Neural progenitor cell (in vitro differentiated cells): ENCODE measurements at places on chromosomes 7 and 10. TPM values are rescaled to one million over a fixed set of nuclear protein-coding genes. Genes with fewer than 3 reads are reported as not detected.

PRPS1L1 gene
- not detected in 2 replicates for total RNA-seq

GRCh38 chr10:89100680-89101079 lies 106.4 kb downstream of the CH25H start:
- no peak for DNase-seq

DNA sequence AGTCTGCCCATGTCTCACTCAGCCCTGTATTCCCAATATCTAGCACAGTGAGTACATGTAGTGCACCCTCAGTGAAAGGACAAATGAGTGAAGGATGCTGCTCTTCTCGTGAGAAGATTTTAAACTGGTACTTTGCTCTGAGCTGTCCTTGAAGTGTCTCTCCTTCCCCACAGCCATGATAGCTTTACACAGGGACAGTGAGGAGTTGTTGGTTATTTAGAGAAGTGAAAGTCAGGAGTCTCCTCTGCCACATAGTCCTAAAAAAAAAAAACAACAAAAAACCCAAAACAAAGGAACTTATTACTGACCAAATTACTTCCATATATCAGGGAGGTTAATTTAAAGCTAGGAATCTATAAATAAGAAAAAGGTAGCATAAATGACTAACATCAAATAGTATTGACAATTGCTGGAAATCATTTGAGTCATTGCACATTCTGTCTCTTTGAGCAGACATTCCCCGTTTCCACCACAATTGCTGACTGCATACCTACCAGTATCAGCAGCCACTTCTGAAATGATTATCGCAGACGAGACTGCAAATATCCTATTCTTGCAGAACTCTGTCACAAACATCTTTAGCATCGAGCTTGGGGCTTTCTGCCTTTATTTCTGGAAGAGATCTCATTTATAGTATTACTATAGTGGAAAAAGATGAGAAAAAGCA lies 202.1 kb downstream of the PTEN start:
- DNase-seq: no peak

- DNase-seq: no peak
Observed at GRCh38 chr7:126411032-126411820, 841.5 kb downstream of the GRM8 start.

DNA sequence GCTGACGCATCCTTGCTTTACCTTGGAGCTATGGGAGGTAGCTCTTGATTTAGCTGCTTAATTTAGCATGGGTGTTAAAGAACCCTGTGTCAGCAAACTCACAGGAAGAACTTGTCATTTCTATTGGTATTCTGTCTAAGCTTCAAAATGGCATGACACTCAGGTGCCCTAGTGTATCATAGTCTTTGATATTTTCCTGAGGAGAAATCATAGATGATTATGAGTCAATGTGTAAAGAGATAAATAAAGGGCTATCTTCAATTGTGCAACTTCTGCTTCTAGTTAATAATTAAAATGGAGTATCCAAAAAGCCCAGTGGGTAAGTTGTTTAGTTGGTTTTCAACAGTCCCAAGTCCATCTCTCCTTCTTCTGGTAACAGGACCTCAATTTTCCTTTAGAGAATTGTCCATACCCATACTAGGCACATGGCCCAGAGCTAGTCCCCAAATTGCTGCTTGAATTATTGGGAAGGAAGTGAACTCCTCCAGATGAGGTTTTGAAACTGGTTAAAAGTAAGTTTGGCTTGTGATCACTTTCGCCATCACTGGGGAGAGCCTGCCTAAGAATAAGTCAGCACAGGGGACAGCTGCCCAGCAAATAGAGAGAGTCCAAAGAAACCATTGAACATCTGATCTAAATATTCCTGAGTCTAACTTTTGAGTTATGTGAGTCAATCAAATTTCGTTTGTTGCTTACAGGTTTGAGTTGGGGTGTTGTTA lies 169.0 kb upstream of the PHYHIPL start:
- no peak for DNase-seq

DNA sequence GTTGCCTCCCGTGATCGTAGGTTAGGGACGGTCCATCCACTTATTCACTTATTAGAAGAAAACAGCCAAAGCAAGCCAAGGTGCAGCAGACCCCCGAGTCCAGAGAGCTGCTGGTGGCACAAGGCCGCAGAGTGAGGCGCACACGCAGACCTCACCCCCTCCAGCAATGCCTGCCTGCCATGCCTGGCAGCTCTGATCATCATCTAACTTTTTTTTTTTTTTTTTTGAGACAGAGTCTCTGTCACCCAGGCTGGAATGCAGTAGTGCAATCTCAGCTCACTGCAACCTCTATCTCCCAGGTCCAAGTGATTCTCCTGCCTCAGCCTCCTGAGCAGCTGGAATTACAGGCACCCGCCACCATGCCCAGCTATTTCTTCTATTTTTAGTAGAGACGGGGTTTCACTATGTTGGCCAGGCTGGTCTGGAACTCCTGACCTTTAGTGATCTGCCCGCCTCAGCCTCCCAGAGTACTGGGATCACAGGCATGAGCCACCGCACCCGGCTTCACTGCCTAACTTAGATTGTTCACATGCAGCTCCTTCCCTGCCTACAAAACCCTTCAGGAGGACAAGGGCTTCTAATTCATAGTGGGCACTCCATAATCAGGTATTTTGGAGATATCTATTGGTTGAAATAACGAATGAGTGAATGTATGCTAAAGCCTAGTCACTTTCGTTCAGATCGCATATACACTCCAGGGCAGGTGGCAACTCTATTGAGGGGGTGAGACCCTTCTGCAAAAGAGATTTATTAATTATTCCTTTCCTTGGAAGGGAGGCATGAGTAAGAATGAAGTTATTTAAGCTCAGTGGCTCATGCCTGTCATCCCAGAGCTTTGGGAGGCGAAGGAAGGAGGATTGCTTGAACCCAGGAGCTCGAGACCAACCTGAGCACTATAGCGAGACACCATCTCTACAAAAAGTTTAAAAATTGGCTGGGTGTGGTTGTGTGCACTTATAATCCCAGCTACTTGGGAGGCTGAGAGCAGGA lies 15.9 kb downstream of the TRIM56 start:
- DNase-seq: no peak

- no peak for DNase-seq
Observed at GRCh38 chr10:4081685-4082111, 296.7 kb upstream of the KLF6 start.

- DNase-seq: no peak
Observed at GRCh38 chr10:52956861-52957260, 184.3 kb upstream of the MBL2 start.

DNA sequence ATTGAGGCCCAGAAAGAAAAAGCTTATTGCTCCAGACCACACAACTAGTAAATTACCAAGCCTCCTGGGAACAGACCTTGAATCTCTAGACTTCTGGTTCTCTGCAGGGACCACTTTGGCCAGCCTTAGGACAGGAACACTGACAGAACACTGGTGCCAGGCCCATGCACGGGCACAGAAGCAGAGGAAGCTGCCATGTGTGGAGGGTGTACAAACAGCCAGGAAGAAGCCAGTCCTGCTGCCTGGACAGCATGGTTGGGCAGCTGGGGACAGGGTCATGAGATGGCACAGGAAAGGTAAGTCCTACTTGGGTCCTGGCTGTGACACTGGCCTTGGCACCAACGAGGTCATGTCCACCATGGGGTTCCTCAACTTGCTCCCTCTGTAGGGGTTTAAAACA lies 19.2 kb downstream of the MMRN2 start:
- DNase-seq: no peak

GRCh38 chr10:61197057-61197456 lies 253.1 kb upstream of the RHOBTB1 start:
- peak; percentile 12 for DNase-seq

STX1A gene
- total RNA-seq: 21.9 and 29.0 TPM in 2 replicates

DTX2 gene
- 4.1 and 14.7 TPM in 2 replicates for total RNA-seq

DNA sequence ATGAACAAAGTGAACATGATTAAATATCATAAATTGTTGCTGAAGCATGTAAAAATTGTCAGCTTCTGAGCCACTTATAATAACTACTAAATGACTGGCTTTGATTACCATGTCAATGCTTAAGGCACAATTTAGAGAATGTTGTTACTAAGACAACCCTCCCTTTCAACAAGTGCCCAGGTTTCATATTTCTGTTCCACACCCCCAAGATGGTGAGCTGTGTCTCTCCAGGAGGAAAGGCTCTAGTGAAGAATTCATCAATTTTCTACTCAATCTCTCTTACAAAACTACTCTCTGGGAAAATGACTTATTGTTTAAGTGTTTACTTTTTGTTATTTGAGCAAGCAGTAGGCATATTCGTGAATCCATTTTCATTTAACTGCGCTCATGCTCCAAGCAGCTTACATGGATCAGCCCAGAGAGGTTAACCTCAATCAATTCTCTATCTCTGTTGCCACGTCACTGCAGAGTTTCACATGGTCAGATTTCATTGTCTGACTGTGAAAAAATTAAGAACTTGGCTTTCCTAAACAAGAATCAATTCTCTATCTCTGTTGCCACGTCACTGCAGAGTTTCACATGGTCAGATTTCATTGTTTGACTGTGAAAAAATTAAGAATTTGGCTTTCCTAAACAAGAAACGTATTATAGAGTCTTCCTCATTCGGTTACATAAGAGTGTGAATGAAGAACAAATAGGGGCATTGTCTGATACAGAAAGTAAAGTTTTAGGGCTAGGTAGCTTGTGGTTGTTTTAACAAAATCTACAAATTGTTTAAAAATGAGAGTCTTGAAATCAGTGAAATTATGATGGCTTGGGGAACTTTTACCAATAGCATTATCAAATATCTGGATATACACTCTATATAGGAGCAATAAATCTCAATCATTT lies 49.7 kb downstream of the CCDC71L start:
- no peak for DNase-seq

DNA sequence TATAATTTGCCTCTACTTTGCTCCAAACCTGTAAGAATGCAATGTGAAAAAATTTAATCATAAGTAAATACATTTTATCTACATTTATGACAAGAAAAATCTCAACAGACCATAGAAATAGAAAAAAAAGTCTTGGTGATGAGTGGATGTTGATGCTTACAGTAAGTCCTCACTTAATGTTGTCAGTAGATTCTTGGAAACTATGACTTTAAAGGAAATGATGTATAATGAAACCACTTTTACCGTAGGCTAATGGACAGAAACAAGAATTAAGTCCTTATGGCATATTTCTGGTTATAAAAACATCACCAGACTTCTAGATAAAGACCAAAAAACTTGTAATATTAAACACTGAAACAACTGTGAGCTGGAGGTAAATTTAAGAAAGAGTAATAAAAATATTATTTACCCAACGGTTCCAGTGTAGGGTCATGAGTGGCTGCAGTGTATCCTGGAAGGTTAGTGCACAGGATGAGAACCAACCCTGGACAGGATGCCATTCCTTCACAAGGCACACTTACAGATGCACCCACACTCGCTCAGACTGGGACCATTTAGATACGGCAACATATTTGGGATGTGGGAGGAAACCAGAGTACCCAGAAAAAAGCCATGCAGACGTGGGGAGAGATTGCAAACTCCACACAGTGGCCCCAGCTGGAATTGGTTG lies 76.3 kb downstream of the GLCCI1 start:
- DNase-seq: peak; percentile 3

DNA sequence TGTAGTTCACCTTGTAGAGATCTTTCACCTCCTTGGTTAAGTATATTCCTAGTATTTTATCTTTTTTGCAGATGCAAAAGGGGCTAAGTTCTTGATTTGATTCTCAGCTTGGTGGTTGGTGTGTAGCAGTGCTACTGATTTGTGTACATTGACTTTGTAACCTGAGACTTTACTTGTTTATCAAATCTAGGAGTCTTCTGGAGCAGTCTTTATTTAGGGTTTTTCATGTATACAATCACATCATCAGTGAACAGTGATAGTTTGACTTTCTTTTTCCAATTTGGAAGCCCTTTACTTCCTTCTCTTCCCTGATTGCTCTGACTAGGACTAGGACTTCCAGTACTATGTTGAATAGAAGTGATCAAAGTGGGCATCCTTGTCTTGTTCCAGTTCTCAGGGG lies 33.8 kb downstream of the GPR22 start:
- DNase-seq: no peak

- DNase-seq: peak; percentile 40
Observed at GRCh38 chr10:5814110-5815107, 1.2 kb upstream of the GDI2 start.

- no peak for DNase-seq
Observed at GRCh38 chr7:135233570-135233969, at the start of gene STRA8. STRA8 (plus strand) TSS chr7:135233838; CDS start chr7:135240525, 6,687 bp downstream.

DNA sequence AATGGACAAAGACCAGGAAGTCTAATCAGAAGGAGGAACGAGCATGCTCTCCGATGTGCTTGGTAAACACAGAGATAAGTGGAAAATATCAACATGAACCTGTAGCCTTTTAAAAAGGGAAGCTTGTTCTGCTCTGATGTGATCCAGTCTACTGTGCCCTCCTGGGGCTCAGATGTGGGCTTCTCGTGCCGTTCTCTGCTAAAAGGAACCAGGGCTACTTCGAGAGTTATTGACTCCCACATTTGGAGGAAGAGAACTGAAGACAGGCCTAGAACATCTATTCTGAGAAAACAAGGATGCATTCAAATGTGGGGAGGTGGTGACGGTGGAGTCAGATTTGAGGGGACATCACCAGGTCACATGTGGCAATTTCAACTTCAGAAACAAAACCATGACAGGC lies 325.4 kb downstream of the GLRX3 start:
- DNase-seq: no peak

PON3 gene
- total RNA-seq: not detected in 2 replicates

DNA sequence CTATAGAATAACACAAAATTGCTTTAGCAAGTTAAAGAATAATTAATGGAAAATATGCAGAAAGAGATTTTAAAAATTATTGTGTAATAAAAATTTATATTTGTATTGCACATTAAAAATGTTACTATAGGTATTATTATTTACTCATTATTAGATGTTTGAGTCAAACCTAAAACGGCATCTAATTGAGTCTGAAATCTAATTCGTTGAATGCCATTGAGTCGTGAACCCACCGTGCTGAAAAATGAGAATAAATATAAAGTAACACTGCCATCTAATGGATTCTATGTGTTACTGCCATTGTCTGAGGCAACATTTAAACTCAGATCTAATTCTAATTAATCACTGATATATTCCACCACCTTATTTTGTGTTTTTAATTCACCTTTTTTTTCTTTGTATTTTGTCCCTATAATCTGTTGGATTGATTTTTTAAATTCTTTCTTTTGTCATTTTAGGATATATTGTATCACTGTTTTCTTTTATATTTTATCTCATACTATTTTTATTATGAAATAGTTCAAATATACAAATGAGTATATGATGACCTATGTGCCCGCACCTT lies 62.2 kb downstream of the SAMD9 start:
- peak; percentile 62 for DNase-seq

- DNase-seq: no peak
Observed at GRCh38 chr7:25180592-25180923, 47.7 kb downstream of the NPVF start.

GRCh38 chr10:74786126-74786525 lies 40.3 kb upstream of the KAT6B start:
- no peak for DNase-seq

DNA sequence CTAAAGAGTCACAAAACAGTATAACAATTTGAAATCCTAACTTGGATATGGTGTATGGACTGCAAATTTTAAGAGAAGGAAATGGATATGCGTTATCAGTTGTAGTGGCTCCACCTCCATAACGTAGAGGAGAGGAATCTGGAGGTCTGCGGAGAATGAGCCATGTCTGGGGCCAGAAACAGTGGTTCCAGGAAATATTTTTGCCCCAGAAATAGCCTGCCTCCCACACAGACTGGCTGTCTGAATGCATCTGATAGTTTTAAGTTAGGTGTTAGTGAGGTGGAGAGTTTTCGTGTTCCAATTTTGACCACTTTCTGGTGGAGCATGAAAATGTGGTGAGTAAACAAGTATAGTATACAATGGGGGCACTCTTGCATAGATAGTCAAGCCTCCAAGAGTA lies 1.6 kb downstream of the PHTF2 start:
- no peak for DNase-seq

MOGAT3 gene
- not detected in 2 replicates for total RNA-seq

LRIT1 gene
- not detected in 2 replicates for total RNA-seq

- DNase-seq: no peak
Observed at GRCh38 chr10:31930023-31930751, 1.6 kb upstream of the ARHGAP12 start.

CPN1 gene
- total RNA-seq: not detected in 2 replicates
